Activated T-cell treated with anti-CD3 and anti-CD28 coated beads, Interleukin-2, amount 50 U/mL, for 24 hours (primary cell): ENCODE measurements at places on chromosomes 3 and 15.

GRCh38 chr15:96767703-96768434 is 437.4 kb downstream of the NR2F2 start:
- no peak for DNase-seq

DNA sequence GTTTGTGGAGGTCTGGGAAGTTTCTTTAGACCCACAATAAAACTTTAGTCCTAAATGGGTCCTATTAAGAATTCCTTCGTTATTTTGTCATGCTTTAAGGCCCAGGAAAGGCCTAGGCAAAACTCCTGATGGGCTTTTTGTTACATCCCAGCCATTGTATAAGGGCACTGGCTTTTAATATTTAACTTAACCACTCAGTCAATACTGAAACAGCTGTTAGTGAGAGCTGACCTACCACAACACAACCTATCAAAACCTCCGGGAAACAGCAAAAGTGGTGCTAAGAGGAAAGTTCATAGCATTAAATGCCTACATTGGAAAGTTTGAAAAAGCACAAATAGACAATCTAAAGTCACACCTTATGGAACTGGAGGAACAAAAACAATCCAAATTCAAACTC is 39.6 kb downstream of the ALCAM start:
- no peak for DNase-seq

DNA sequence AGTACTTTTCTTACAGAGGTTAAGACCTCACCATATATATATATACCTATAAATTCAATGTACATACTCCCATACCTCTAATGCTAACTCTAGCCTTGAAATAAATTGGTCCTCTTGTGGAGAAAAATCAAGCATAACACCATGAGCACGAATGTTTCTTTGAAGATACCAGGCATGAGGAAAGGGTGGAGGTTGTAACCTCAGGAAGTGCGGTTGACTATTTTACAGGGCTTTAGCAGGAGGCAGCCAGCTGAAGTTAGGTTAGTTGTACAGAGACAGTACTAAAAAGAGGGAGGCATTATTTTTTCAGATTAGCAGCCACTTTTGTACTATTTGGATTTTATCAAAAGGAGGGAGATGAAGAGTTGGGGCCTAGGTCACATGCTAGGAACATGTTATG is 767.0 kb downstream of the OTOL1 start:
- DNase-seq: no peak

DNA sequence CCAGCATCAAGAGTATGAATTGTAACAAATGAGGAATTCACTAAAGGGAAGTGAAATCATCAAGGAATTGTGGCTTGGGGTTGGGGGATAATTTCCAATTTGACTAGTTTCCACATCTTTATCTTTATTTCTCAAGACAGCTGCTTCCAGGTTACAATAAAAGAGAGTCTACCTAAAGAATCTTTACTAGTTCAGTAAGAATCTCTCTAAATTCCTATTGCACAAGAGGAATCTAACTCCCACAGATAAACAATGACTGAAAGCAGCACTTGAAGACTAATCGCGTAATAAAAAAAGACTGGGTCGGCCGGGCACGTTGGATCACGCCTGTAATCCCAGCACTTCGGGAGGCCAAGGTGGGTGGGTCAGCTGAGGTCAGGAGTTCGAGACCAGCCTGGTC is 194.4 kb downstream of the KBTBD8 start:
- no peak for DNase-seq

- no peak for DNase-seq
These were observed 334.1 kb downstream of the FHIT start for GRCh38 chr3:60917141-60917540.

- no peak for DNase-seq
These were observed 21.6 kb downstream of the SEC61A1 start for GRCh38 chr3:128073807-128074206.

DNA sequence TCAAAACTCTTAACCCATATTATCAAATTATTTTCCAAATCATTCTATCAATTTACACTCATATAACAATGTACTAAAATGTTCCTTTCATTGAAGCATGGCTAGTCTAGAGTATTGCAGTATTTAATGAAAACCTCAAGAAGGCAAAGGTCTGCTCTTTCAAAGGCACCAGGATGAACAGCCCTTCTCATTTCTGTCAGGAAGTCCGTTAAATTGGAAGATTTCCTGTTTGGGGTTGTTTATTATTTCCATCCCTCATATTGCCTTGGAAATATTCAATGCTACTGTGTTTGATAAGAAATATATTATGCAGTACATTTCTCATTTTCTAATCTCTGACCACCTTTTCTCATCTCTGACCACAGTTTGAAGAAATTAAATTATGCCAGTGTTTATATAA is 25.1 kb downstream of the ACKR4 start:
- DNase-seq: no peak
